ENCODE measurements at places on chromosomes 2 and 18. TPM values are rescaled to one million over a fixed set of nuclear protein-coding genes. Genes with fewer than 3 reads are reported as not detected.

DNA sequence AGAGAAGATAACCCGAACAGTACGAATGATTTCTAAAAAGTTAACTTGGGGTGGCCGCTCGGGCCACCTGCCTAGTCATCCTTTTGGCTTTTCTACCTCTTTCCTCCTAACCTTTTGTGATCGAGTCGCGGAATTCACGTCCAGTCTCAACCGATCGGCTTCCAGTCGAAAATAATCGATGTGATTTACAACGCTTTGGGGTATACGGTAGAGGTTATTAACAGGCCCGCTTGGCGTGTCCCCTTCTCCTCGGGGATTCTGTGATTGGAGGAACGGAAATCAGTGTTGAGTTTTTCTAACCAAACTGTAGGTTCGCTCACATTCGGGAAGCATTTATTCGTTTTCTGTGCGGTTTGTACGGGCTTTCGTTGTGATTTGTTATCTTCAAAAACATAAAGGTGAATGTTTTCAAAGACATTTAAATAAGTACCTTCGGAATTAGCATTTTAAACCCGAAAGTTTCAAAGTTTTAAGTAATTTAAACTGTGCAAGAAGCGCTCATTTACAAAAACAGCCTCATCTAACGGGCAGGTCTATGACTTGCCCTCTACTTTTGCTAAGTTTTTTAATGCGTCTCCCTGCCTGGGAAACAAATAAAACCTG, 588 bp upstream of the FOXI3 start:
- peak; percentile 2 for DNase-seq

- no peak for DNase-seq
Observed at GRCh38 chr2:39849982-39850526, 71.0 kb upstream of the THUMPD2 start.

- no peak for DNase-seq
Observed at GRCh38 chr2:17540813-17541530, 476 bp downstream of the VSNL1 start.

- no peak for DNase-seq
Observed at GRCh38 chr2:203759690-203760365, 53.4 kb downstream of the CD28 start.

DNA sequence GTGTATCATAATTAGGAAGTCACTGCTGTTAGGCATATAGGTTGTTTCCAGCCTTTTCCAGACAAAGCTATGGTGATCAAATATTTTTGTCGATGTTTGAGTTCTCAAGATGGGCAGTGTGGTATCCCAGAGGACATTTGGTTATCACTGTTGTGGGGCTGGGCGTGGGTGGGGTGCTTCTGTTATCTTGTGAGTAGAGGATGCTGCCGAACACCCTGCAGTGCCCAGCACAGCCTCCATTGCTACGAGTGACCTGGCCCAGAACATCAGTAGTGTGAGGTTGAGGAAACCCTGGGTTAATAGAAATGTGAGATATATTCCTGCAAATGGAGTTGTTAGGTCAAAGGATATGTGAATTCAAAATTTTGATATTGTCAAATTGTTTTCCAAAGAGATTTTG, 33.2 kb downstream of the ZNF236 start:
- DNase-seq, result no peak

DNA sequence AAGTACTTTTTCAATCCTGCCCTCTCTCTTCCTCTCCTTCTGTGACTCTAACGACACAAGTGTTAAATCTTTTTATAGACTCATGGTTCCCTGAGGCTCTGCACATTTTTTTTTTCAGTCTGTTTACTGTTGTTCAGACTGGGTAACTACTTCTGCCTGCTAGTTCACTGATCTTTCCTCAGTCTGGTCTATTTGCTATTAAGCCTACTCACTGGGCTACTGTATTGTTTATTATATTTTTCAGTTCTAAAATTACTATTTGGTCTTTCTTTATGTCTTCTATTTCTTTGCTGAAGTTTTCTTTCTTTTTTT, 21.3 kb downstream of the PPP3R1 start:
- DNase-seq, result no peak

- no peak for DNase-seq
Observed at GRCh38 chr2:120842456-120843439, 107.1 kb downstream of the GLI2 start.

- DNase-seq, result no peak
Observed at GRCh38 chr2:55009277-55010060, 40.8 kb downstream of the RTN4 start.

DNA sequence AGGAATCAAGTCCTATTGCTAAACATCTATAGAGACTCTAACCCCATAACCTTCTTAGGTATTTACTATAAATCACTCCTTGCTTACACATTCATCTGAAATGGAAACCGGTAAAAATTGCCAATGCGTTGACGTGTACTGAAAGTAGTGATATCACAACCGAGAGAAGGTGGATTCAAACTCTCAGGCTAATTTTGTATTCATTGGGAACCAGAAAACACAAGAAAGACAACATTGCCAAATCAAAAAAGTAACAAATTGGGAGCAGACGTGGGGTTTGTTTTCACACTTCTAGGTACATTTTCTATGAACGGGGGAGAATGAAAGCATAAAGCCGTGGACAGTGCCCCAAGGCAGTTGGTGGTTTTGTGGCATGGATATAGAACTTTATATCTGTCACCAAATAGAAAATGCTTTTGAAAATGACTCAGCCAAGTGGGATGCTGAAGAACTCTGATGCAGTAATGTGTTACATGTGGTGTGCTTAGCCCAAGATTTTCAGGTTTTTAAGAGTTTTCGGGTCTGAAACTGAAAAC, 155.1 kb upstream of the RASGRP3 start:
- DNase-seq, result peak; percentile 71

DNA sequence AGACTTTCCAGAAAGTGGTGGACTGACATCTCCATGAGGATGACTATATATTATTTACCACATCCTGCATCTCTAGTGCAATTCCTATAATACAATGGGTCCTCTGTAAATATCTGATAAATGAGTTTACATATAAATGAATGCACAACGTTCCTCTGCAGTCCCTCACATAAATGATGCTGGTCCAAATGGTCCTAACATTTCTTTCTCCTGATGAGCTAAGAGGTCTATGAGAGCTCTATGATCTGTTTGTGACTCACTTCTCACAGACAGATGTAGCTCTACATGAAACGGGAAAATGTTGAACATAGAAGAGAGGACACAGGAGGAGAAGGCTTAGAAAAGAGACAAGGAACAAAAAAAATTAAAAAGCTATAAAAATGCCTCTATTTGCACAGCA, 201.2 kb upstream of the PIK3C3 start:
- DNase-seq, result no peak

DNA sequence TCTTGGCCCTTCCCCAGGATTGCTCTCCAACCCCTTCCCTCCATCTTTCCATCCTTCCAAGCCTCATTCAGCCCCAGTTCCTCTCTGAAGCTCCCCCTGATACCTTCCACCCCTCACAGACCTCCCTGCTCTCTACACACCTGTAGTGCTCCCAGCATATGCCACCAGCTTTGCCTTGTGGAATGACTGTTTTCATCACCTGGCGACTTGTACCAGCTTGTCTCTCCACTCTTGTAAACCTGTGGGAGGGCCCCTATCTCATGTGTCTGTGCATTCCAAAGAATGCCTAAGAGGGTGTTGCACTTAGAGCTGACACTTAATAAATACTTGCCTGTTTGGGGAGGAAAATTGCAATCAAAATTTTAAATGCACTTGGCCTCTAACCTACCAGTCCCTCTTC, 198.7 kb downstream of the BCL11A start:
- DNase-seq, result no peak

GRCh38 chr2:23508066-23508390, 123.0 kb downstream of the KLHL29 start:
- DNase-seq, result no peak

DNA sequence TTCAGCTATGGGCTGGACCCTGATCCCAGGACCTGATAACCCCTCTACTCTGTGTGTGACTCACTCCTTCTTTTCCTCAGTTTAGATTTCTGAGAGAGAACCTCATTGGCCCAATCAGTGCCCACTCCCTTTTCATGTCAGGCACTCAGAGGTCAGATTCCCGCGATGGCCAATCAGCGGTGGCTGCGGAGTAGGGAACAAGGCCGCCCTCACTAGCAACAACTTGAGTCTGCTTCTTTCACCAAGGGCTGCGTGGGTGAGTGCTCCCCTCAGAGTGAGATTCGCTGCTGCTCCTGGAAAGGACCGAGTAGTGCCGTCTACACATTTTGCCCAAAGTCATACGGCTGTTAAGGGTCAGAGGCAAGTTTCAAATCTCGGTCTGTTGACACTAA, 34.7 kb downstream of the NPPC start:
- no peak for DNase-seq

GRCh38 chr18:13161276-13161899, 57.2 kb upstream of the LDLRAD4 start:
- no peak for DNase-seq

DNA sequence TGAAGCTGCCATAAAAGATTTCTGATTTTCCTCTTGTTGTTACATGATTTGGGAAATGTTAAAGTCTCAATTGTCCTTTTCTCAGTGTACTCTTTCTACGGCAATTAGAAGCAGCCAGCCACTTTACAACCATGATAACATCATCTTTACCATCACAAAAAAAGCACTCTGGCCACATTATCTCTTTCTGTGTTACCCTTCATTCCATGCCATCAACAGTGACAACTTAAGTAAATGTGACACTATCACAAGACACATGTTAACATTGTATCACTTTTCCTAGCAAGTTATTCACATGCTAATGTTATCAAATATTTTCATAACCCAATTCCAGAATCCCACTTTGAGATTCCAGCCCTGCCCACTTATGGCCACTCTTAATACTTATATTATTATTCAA, 131.2 kb downstream of the TMX3 start:
- no peak for DNase-seq

- no peak for DNase-seq
Observed at GRCh38 chr18:62399781-62400308, 74.7 kb downstream of the TNFRSF11A start.

DNA sequence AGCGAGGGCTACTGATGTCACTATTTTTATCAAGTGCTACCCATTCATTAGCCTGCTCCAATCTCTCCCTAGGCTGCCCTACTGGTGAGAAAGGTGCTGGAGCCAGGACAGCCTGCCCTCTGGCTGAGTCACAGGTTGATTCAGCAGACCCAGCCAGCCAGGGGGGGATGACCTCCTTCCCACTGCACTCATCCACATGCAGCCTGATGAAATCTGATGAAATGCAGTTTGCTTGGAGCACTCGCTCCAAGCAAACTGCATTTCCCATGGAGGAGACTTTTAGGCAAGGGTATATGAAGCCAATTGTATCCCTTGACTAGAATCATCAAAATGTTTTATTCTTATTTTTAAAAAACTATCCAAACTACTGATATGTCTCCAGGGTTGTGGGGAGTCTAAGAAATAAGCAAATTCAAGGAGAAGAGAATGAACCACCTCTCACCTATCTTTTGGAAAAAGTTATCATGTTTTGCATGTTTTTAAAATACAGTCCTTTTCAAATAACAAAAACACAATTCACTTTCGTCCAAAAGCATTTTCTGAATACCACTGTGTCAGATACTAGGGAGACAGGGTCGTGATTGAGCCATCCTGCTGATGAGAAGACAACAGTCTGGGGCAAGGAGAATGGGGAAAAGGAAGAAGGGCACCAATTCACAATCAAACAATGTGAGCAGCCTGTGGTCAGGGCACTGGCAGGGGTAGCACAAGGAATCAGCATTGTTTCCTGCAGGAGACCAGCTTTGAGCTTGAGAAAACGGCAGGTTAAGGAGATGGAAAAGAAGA, 128.3 kb downstream of the AFF3 start:
- DNase-seq, result no peak

GRCh38 chr2:67459761-67460160, 62.6 kb downstream of the ETAA1 start:
- no peak for DNase-seq

DNA sequence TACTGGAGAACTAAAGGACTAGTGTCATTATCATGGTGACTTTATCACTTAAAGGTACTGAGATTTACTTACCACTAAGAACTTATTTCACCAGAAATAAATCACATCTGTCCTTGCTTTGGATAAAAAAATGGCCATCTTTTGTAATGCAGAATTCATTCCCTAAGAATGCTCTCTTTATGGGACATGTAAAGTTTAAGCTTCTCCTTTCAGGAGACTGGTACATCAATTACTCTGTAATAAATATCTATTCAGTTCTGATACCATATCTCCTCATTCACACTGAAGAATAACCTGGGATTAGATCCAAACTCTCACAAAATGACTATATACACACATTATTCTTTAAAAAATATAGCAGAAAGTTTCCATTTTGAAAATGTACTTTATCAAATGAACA, 24.4 kb downstream of the TMEM163 start:
- DNase-seq, result no peak

- no peak for DNase-seq
Observed at GRCh38 chr2:163121483-163121882, 282.9 kb upstream of the KCNH7 start.

GRCh38 chr2:144370937-144371584, 148.9 kb downstream of the ZEB2 start:
- no peak for DNase-seq

GRCh38 chr2:201404699-201405280, 46.5 kb downstream of the TRAK2 start:
- peak; percentile 38 for DNase-seq

DNA sequence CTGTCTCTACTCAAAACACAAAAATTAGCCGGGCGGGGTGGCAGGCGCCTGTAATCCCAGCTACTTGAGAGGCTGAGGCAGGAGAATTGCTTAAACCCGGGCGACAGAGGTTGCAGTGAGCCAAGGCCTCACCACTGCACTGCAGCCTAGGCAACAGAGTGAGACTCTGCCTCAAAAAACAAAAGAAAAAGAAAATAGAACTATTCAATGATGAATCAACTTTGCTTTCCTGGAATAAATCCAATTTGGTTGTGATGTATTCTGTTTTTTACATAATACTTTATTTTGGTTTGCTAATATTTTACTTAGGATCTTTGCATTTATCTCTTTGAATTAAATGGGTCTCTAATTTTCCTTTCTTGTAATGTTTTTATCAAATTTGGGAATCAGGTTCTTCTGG, 86.3 kb upstream of the MBOAT2 start:
- DNase-seq, result no peak

- no peak for DNase-seq
Observed at GRCh38 chr2:44116319-44116718, 52.4 kb upstream of the PPM1B start.

GRCh38 chr2:126736133-126736874, 80.3 kb downstream of the GYPC start:
- no peak for DNase-seq

HOXD13 gene
- total RNA-seq, result not detected

CRYGC gene
- not detected for total RNA-seq

TEX44 gene
- total RNA-seq, result not detected

FIGN gene
- not detected for total RNA-seq

SPR gene
- 7.8 TPM for total RNA-seq

RTP5 gene
- total RNA-seq, result 0.22 TPM

MYL1 gene
- total RNA-seq, result not detected

EGR4 gene
- total RNA-seq, result 0.11 TPM

NMS gene
- total RNA-seq, result not detected

NEU4 gene
- total RNA-seq, result 0.38 TPM

CAPN14 gene
- 0.59 TPM for total RNA-seq

MC5R gene
- total RNA-seq, result not detected
